ENCODE measurements at places on chromosomes 16 and 17.

GRCh38 chr17:81440051-81440471 is 44.8 kb downstream of the BAHCC1 start:
- DNase-seq: no peak

DNA sequence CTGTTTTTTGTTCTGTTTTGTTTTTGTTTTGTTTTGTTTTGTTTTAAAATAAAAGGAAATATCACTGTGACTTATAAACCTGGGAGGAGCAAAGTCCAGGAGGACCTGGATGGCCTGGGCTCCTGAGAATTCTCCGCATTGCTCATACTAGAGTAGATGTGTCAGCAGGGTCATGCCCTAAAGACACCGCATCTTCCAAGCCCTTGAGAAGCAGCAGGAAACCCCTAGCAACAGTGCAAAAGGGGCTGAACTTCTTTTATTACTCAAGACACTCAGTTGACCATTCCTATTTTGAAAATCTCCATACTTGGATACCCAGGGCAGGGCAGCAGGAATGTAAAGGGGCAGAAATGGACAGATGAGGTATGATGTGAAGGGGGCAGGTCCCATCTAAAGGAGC is 51.8 kb downstream of the SYT17 start:
- no peak for DNase-seq

- no peak for DNase-seq
These were observed 278.0 kb upstream of the SALL1 start for GRCh38 chr16:51429041-51429440.

- DNase-seq: no peak
These were observed 81.7 kb downstream of the YPEL2 start for GRCh38 chr17:59413014-59413766.

- no peak for DNase-seq
These were observed 9.2 kb downstream of the SGSM2 start for GRCh38 chr17:2346475-2346874.

DNA sequence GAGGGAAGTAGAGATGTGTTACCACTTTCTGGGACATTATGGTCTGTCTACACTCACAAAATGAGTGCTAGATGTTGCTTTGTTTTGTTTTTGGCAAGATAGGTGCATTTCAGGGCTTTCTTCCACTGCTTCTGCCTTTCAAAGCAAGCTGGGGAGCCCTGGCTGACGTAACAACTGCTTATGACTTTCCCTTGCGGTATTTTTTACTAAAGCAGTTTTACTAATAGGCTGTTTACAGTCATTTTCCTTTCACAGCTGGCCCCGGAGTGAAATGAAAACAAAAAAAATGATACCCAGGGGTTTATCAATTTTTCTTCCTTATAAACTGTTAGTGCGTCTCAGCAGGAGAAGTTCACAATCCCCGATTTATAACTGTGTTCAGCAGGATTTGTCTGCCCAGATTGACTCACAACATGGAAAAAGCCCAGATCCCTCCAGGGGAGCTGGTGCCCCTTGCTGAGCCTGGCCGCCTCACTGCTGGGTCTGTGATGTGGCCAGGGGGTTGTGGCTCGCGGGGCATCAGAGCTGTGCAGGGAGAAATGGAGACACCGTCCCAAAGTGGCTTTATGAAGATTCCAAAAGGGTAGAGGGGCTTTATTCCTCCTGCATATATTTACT is 184.4 kb upstream of the HS3ST3A1 start:
- DNase-seq: no peak

- no peak for DNase-seq
These were observed 143.1 kb upstream of the SDK2 start for GRCh38 chr17:73787076-73788059.

DNA sequence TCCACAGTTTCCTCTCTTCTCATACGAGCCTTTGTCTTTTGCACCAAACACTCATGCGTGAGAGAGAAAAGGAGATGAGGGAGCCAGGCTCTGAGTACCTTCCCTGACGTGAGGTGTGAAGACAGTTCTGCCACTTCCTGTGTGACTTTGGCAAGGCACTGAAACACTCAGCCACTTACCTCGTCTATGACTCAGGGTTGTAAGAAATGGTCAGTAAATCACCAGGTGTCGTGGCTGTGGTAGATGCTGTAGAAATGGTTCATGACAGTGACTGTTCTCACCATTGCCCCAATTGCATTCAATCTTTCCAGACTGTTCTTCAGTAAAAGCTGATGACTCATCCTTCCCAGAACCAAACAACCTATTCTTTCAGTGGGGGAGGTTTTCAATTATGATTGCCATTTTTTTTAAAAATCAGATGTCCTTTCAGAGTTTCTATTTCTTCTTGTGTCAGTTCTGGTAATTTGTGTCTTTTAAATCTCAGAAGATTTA is 49.2 kb upstream of the CBFA2T3 start:
- peak; percentile 43 for DNase-seq
